Fibroblast of the conjunctiva (primary cell): ENCODE measurements at places on chromosomes 13 and 19.

- no peak for DNase-seq
Measured at GRCh38 chr19:7624810-7625209, 4.5 kb downstream of the XAB2 start.

GRCh38 chr13:84946192-84946591 is 853.0 kb downstream of the SLITRK6 start:
- no peak for DNase-seq

DNA sequence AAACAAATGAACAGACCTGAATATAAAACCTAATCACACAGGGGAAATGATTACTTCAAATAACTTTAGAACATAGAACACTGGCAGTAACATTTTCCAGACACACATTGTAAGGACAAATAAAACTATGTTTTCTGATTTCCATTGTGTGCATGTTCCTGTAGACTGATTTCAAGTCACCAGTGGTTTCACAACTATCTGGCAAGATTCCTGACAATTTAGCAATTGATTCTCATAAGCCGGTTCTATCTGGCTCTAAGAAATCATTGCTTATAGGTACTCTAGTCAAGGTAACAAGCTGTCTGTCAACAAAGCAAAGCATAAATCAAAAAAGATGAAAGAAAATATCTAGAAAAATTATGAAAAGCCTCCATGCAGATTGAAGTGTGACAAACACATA is 19.6 kb upstream of the PCCA start:
- DNase-seq, result peak; percentile 30

- no peak for DNase-seq
Measured at GRCh38 chr13:45917019-45917418, 65.5 kb upstream of the SIAH3 start.

GRCh38 chr19:15869109-15869555 is 28.7 kb downstream of the CYP4F2 start:
- no peak for DNase-seq

- no peak for DNase-seq
Measured at GRCh38 chr13:77975358-77976042, 56.9 kb upstream of the EDNRB start.

GRCh38 chr19:42284591-42285341 is 15.7 kb downstream of the CIC start:
- DNase-seq, result no peak

DNA sequence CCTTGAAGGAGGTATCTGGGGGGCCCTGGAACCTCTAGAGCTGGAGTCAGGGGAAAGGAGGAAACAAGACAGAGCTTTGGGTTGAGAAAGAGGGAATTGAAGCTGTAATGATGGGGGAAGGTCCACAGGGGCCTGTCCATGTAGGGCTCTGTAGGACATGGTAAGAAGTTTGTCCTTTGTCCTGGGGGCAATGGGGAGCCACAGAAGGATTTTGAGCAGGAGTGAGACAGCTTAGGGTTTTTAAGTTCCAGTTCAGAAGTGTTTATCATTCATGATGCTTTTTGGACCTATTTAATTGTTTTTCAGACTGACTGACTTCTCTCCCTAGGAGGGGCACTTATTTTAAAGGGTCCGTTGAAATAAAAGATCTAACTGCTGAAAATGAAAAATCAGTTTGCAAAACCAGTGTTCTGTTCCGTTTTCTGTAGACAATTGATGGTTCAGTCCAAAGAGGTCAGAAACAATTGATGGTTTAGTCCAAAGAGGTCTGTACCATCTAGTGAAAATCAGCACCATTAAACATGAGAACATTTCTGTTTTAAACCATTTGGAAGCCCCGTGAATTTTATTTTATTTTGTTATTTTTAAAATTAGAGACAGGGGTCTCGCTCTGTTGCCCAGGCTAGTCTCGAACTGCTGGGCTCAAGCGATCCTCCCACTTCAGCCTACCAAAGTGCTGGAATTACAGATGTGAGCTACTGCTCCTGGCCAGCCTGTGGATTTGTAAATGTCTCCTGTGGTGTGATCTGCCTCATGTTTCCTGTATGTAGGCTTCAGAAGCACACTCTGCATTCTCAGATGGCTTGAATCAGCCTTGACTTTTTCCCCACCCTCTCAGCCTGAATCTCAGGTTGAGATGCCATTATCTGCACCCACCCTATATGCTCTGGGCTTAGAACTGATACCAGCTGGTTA is 8.4 kb downstream of the PLD3 start:
- DNase-seq, result no peak

DNA sequence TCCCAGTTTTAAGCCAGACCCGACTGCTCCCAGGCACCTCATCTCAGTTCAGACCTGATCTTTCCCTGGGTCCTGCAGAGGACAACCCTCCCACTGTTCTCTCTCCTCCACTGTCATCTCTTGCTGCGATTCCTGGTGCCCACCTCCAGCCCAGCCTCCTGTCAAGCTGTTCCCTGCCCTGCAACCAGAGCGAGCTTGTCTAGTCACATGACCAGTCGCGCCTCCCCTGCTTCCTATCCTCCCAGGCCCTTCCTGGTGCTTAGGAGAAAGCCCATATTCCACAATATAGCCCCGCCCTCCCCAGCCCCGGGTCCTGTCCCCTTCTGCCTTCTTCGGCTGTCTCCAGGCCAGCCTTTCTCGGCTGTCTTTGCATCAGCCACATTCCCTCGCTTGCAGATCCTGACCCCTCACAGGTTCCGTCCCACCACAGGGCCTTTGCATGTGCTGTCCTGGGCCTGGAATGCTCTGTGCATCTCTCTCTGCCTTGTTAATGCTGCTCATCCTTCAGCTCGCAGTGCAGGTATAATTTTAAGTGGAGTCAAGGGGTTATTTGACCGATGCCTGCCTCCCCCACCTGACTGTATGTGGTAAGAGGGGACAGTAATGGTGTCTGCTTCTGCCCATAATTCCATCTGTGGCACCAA is 88.8 kb downstream of the IER2 start:
- DNase-seq, result no peak

DNA sequence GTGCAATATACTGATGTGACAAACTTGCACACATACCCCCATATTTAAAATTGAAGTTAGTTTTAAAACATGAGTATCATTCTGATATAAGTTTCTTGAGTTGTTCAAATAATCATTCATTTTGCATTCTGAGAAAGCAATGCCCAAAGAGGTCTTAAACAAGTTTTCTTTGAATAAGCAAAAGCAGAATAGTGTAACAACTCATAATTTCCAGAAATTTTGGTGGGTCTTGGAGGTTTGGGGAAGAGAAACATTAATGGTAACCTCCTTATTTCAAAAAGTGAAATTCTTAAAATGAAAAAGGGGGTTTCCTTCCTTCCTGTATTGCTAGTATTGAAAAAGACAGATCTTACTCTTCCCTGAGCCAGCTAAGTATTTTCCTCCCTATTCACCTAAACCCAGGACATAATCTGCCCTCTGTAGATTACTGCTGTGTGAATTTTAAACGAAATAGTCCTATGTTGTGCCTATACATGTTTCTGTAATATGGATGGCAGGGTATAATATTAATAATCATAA is 30.4 kb downstream of the SLC25A15 start:
- DNase-seq, result no peak

DNA sequence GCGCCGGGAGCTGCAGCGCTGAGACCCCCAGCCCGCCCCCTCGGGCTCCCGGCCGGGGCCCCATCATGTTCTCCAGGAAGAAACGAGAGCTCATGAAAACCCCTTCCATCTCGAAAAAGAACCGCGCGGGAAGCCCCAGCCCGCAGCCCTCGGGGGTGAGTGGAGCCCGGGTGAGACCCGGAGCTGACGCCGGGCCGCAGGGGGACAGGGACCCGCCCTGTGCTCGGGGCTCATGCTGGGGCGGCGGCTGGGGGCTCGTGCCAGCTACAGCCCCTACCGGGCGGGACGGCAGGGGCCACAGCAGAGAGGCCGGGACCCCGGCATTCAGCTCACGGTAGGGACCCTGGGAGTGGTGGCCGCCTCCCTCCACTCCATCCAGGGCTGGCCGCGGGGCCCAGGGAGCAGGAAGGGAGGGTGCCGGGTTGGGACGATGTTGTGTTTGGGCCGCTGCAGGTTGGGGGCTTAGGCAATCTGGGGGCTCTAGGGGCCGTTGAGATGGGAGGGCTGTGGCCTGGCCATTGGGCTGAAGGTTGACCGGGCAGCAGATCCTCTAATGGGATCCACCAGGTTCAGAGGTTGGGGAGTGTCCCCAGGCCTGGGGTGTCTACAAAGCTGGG is 482 bp downstream of the ARHGAP45 start:
- no peak for DNase-seq
